ENCODE measurements at places on chromosomes 13 and 19.

DNA sequence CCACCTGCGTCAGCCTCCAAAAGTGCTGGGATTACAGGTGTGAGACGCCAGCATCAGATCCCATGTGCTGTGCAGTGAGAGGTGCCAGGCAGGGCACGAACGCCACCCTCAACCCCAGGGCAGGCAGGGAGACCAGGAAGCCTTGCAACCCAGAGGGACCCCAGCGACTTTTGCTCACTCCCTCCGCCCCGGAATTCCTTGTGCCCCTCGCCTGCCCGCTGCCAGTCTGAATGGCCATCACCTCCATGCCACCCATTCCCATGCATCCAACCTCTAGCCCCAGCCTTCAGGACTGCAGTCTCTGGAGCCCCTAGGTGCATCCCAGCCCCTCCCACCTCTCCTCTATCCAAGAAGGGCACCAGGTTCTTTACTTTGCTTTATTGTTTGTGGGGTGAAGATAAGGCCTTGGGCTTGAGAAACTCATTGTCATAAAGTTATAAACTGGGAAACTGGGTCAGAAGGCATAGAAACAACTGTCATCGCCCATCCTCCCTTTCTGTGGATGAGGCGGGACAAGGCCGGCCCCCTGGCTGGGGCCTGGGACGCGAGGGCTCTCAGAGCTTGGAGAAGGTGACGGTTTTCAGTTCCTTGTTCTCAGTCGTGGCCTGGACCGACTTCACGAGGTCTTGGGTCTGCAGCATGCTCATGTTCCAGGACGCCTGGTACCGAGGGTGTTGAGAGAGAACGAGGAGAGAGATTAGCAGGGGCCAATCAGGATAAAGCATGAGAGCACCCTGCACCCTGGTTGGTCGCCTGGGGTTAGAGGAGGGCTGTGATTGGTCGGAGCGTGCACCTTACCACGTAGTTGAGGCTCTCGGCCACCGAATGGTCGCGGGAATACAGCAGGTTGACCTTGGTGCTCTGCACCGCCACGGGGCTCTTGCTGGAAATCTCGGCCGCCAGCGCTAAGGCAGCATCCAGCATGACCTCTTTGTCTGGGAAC is 2.6 kb upstream of the LGALS4 start:
- DNase-seq: no peak

- DNase-seq: no peak
These were observed 42.9 kb upstream of the URAD start for GRCh38 chr13:28031220-28031895.

- no peak for DNase-seq
These were observed 977 bp downstream of the PCDH20 start for GRCh38 chr13:61414686-61415057.

- DNase-seq: no peak
These were observed 62.7 kb upstream of the MYCBP2 start for GRCh38 chr13:77389625-77390000.

DNA sequence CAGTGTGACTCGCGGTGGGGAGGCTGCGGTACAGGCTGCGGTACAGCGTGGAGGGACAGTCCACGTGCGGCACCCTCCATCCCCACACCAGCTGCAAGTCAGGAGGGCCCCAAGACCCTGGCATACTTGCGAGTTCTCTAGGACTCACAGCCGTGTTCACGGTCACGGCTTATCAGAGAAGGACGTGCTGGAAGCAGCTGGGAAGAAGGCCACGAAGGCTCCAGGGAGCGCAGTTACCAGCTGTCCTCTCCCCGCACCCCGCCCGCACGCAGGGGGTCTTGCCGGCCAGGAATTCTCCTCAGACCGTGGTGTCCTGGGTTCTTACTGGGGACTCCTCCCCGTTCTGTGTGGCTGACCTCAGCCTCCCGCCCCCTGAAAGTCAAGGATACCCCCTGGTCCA is 6.2 kb downstream of the ZNF444 start:
- DNase-seq: no peak

GRCh38 chr19:18696023-18696422 is 12.5 kb downstream of the CRTC1 start:
- no peak for DNase-seq

DNA sequence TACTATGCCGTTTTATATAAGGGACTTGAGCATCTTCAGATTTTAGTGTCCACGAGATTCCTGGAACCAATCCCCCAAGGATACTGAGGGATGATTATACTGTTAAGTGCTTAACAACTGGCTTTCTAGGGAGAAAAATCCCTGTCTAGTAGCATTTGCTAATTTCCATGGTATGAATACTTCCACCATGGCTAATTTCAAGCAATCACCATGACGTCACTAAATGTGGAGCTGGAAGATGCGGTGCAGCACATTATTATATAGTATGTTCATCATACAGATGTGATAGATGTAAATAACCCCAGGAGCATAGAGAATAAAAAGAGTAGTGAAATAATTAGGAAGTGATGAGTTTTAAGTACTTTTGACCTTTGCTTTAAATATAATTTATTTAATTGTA is 72.7 kb downstream of the SIAH3 start:
- no peak for DNase-seq

DNA sequence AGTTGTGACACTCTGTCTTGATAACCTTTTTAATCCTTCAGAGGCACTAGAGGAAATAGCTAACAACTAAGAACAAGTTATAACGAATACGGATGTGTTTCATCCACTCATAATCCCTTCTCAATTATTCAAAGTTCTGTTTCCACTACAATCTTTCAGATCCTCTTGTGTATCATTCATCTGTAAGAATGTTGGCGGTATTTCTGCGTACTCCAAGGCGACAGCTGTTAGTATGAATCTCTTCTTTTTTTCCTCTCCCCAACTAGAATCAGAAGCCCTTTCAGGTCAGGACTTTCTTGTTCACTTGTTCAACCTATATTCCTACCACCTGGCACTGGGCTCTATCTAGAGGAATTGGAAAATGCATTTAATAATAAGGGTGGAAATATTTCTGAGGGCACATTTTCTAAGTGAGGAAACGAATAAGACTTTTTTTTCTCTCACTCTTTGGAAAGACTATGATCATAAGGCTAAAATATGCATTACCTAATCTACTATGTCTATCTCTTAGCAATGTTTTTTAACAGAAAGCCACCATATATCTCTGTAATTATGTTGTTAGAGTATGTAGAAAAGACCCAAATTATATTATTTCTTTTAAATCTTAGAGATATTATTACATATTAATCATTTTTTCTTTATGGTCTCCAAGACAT is 492.9 kb downstream of the PCDH20 start:
- no peak for DNase-seq

- peak; percentile 15 for DNase-seq
These were observed 47.4 kb downstream of the ZFP14 start for GRCh38 chr19:36331353-36332228.

- no peak for DNase-seq
These were observed 70.1 kb downstream of the ZNF208 start for GRCh38 chr19:21940684-21941083.

DNA sequence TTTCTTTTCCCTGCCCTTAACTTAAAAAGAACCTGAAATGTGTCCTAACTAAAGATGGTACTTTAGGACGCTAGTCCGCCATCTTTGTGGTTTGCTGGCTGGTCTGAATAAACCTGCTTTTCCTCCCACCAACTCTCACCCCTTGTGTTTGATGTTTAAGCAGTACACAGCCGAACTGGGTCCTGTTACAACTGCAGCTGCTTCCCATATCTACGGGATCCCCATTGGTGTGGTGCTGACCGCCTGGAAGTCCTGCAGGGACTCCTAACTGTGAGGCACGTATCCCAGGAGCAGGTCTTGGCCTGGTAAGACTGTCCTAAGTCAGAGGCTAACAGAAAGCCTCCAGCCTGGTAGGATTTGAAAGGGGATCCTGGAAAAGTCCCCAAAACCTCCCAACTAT is 40.9 kb upstream of the VSTM2B start:
- no peak for DNase-seq

DNA sequence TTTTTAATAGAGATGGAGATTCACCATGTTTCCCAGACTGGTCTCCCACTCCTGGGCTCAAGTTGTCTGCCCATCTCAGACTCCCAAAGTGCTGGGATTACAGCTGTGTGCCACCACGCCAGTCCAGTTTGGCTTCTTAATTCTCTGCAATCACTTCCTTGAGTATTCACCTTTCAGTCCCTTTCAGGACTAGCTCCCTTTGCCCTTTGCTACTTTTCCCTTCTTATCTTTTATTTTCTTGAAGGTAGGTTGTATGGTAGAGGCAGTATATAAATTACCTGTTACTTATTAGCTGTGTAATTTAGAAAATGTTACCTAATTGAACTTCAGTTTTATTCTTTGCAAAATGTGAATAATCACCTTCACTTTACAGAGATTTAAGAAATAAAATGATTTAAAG is 285.8 kb downstream of the FGF9 start:
- DNase-seq: no peak

GRCh38 chr19:9914001-9914314 is 22.4 kb downstream of the OLFM2 start:
- DNase-seq: no peak

DNA sequence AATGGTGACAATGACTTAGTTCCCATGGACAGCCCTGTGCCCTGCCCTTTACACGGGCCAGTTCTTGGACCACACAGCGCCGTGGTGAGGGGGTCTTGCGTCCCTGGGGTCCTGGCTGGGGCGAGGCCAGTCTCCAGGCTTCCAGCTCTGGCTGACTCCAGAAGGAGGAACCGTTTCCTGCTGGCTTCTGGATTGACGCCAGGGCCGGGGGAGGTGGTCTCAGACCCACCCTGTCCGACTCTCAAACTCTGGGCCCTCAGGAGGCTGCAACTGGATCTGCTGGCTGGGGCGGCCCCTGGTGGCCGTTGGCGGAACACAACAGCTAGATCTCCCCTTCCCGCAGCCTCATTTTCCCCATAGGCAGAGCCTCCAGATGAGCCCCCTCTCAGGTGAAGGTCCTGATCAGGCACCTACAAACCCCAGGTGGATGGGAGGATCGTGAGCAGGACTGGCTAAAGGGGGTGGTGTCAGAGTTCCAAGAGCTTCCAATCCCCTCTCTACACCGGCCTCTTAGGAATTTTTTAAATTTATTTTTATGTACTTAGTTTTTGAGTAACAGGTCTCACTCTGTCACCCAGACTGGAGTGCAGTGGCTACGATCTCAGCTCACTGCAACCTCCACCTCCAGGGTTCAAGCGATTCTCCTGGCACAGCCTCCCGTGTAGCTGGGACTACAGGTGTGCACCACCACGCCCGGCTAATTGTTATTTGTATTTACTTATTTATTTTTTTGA is 8.0 kb downstream of the CCDC194 start:
- DNase-seq: peak; percentile 60

- DNase-seq: no peak
These were observed 22.6 kb upstream of the CDC16 start for GRCh38 chr13:114212158-114212495.

GRCh38 chr13:65841156-65841555 is 1389.0 kb downstream of the PCDH9 start:
- DNase-seq: no peak

GRCh38 chr19:30830875-30831274 is 458.7 kb downstream of the ZNF536 start:
- no peak for DNase-seq

- no peak for DNase-seq
These were observed 20.1 kb downstream of the ZNF283 start for GRCh38 chr19:43847246-43847645.

- DNase-seq: no peak
These were observed 112.5 kb downstream of the COG6 start for GRCh38 chr13:39767791-39768517.

GRCh38 chr13:40453351-40454021 is 213.0 kb downstream of the FOXO1 start:
- no peak for DNase-seq

- DNase-seq: no peak
These were observed 10.3 kb downstream of the AKT2 start for GRCh38 chr19:40274585-40275544.

DNA sequence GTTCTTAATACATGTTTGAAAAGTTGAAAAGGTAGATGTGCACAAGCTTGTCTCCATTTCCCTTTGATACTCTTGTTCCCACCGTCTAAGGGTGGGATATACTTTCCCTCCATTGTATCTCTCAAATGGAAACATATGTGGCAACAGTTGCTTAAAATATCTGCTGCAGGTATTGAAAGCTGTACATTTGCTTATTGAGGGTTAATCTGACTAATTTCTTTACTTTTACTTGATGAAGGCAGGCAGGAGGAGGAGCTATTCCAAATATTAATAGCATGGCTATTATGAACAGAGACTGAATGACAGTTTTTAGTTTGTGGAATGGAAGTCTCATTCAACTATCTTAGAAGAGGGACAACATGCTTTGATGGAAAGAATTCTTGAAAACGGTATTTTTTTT is 103.8 kb downstream of the SLC10A2 start:
- no peak for DNase-seq

- no peak for DNase-seq
These were observed 55.2 kb downstream of the SLC7A1 start for GRCh38 chr13:29540334-29540733.

DNA sequence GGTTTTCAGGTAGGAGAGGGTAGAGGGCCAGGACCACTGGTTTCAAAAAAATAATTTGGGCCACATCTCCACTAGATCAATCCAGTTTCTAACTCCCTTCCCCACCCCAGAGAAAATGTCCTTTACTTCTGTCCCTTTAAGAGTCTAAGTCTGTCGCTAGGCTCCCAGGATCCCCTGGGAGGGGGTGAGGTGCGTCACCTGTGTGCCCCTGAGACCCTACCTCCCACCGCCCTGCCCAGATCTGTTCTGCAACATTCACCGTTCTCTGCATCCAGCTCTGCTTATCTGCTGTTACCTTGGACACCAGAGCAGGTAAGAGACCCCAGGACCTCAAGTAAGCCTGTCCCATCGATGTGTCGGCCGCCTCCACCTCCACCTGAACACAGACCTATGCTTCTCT is at the start of gene GFY:
Gene GFY (plus strand): TSS at position 211 of the 400 bp plus-strand sequence. CDS start 1,043 bp downstream, outside the sequence.
- DNase-seq: no peak

DNA sequence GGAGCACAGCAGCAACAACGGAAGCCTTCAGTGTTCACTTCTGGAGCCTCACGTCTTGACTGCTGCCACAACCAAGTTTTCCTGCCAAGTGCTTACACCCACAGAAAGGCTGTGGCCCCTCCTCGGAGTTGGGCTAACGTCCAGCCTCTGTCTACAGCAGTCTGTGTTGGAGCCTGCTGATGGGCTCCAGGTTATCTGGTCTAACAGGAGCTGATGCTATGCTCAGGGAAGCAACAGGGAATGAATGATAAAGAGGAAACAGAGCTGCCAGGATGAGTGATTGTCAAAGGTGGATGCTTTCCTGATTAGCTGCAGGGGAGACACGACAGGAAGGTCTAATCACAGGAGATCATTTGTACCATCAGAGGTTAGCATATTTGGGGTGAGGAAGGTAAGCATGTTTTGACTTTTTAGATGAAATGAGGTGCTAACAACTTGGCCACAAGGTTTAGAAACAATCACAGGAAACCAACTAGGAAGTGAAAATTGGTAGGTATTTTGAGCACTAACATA is 53.8 kb upstream of the RCBTB2 start:
- DNase-seq: no peak
